ENCODE measurements at places on chromosomes 4 and X. TPM values are rescaled to one million over a fixed set of nuclear protein-coding genes. Genes with fewer than 3 reads are reported as not detected.

TGIF2LX gene
- total RNA-seq, result not detected

PPP4R3C gene
- not detected for total RNA-seq

ASMT gene
- total RNA-seq, result not detected

HGFAC gene
- 65.0 TPM for total RNA-seq

- no peaks in the 10 kb centered on the region for H3K36me3 ChIP-seq
- no peaks in the 10 kb centered on the region for H3K27me3 ChIP-seq
- H3K4me3 ChIP-seq, result no peak overlapping the region
Observed at GRCh38 chr4:152100379-152101201, 339.8 kb upstream of the GATB start.

DNA sequence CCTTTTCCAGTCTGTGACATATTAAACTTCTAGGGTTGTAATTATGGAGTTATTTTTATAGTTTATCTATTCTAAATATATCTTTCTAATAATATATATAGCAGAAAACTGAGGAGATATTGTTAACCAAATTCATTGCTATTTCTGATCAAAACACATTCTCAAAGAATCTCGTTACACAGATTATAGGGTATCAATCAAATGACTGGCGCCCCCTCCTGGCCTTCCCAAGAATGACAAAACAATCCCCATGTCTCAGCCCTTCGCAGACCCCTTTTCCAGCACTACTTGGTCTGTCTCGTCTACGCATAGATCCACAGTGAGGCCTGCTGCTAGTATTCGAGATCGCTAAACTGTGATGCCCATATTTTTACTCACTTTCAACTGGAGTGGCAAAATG lies 209.3 kb downstream of the GPC3 start:
- H3K36me3 ChIP-seq, result no peaks in the 10 kb centered on the region
- H3K4me3 ChIP-seq, result no peak overlapping the region
- DNase-seq, result no peak
- no peaks in the 10 kb centered on the region for H3K27me3 ChIP-seq
- H3K4me1 ChIP-seq, result no peaks in the 10 kb centered on the region

DNA sequence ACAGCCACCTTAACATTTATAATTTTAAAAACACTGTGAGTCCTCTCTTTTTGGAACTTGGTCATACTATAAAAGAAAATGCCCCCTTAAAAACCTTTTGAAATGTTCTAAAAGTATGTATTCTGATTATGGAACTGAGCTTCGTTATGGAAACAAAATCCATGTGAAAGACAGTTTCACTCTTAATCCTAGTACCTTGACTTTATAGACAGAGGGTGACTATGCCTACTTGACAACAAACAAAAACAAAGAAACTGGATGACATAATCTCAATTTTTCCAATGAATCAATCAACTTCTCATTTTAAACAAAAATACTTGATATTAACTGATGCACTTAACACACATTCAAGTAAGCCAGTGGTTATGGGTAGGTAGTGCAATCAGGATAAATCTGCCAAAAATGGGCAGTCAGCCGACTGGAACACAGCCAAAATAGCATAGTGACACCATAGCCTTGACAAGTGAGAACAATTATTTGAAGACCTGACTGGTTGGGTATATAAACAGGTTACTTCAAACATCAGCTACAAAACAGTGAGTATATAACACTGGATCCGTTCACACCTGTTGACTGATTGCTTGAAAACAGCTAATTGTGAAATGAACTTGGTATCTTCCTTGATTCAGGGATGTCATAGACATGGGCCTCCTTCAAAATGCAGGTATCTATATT lies 265.5 kb downstream of the PPP3CA start:
- no peaks in the 10 kb centered on the region for H3K36me3 ChIP-seq
- no peak overlapping the region for H3K4me3 ChIP-seq
- no peaks in the 10 kb centered on the region for H3K27me3 ChIP-seq
- peak overlapping the region; percentile 32 for H3K27ac ChIP-seq
- no peak for DNase-seq

DNA sequence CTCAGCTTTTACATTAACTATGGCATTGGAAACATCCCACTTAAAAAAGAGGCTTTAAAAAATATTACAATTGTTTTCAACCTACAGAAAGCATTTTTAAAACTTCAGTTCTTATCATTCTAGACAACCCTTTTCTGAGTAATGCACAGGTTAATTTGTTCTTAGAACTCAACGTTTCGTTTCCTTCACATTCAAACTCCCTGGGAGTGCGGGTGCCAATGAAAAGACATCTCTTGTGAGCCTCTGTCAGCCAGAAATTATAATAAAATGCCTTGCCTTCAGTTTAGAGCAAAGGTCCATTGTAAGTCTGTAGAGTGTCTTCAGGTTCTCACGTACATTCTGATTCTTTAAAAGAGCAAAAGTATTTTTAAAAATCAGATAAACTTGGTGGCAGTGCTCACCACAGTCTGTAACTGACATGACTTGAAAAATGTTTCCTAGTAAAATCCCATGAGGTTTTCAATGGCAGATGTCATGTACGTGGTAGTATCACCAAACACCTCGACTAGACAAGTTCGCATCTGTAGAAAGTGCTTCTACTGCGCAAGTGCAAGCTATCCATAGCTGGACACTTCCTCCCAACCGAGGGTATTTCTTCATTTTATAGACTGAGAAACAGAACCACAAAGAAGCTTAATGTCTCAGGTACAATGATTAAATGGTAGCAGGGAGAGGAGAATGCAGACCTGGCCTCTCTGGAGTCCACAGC lies 65.8 kb downstream of the HAUS3 start:
- no peak overlapping the region for H3K4me3 ChIP-seq
- no peaks in the 10 kb centered on the region for H3K27me3 ChIP-seq
- H3K4me1 ChIP-seq, result no peaks in the 10 kb centered on the region
- H3K27ac ChIP-seq, result no peak overlapping the region

DNA sequence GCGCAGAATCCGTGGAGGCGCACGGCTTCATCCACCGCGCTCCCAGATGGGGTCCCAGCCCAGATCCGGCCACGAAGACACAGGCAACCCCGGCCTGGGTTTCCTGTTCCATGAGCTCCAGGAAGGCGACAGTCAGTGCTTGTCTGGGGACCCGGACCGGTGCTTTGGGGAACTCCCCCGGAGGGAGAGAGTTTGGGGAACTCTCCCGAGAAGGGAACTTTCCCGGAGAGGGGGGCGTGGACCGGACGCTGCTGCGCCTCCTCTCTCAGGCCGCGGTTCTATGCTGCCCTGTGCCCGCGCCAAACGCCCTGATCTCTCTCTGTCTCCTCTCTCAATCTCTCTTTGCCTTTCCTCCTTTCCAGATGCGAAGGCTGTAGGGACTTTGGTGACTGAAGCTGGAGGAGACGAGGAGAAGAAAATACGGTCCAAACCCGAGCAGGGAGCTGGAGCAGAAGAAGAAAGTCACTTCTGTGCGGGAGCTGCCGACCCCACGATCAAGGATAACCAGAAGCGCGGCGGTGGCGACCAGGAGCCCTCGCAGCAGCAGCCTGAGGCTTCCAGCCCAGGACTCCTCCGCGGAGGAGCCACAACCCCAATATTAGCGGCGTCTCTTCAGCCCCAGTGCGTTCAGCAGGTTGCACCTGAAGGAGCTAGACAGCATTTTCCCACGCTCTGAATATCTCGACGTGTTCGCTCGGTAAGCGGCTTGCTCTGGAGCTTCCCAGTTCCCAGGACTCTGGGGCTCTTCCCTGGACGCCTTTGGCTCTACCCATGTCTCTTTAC lies 47.6 kb upstream of the NKAP start:
- no peaks in the 10 kb centered on the region for H3K36me3 ChIP-seq
- DNase-seq, result no peak

DNA sequence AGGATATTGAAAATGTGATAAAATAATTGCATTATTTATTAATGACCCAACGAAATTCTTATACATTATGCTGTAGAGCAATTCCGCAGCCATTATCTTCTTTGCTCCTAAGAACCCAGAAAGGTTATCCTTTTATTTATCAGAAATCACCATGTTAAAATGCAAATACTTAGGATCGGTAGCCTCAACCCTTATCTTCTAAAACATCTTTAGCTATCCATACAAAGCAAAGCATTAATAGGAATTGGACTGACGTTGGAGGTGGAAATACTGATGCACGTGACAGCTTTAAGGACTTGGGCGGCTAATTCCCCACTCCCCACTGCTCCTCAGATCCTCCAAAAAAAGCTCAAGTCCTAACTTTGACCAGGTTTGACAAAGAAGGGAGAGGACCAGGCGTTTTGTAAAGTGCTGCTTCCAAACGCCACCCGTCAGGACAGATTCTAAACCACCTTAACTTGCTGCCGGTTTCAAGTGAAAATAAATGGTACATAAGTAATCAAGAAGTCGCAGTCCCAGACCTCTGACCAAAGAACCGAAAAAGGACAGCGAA lies 539 bp upstream of the SPCS3 start:
- no peak for DNase-seq
- no peaks in the 10 kb centered on the region for H3K36me3 ChIP-seq
- no peaks in the 10 kb centered on the region for H3K27me3 ChIP-seq
- H3K4me1 ChIP-seq, result peaks cover 2% of the 10 kb centered on the region
- peak overlapping the region; percentile 95 for H3K27ac ChIP-seq
- H3K4me3 ChIP-seq, result peak overlapping the region; percentile 81

DNA sequence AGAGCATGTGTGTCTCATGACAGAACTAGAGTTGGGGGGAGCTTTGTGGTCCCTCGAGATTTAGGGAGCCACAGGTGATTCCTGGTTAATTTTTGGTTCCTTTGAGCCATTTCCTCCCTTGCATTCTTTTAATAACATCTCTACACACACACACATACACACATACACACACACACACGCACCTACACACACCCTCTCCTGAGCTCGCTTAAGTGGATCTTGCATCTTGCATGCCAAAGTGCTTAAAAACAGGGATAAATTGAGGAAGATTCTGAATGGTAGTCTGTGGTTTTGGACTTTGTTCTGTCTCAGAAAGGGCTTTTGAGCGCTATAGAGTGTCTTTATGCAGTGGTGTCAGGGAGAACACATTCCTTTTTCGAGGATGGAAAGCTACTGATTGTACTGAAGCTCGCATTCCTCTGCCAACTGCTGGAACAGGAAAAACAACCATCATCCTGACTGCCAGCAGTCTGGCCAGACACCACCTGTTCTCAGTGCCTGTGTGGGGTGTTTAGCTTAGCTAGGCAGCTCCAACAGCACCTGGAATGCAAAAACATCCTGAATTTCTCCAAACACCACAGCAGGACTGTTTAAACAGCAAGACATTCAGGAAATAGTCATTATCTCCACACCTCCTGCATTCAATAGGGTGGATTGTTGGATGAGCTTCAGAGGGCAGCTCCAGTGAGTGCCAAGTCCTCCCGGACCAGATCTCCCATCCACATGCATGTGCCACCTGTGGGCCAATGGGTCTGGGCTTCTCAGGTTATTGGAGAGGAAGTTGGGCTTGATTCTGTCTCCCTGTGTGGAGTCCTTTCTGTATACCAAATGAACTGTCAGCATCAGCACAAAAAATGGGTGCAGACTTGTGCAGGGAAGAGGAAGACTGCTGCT lies 21.9 kb upstream of the IGFBP7 start:
- no peak for DNase-seq
- no peaks in the 10 kb centered on the region for H3K27me3 ChIP-seq
- H3K36me3 ChIP-seq, result no peaks in the 10 kb centered on the region
- no peak overlapping the region for H3K27ac ChIP-seq
- H3K4me3 ChIP-seq, result no peak overlapping the region
- H3K4me1 ChIP-seq, result no peaks in the 10 kb centered on the region

GRCh38 chrX:110796407-110796697 lies 735 bp upstream of the CHRDL1 start:
- H3K27ac ChIP-seq, result no peak overlapping the region
- no peak for DNase-seq
- peaks cover 3% of the 10 kb centered on the region for H3K27me3 ChIP-seq
- peaks cover 4% of the 10 kb centered on the region for H3K4me1 ChIP-seq
- H3K36me3 ChIP-seq, result no peaks in the 10 kb centered on the region

DNA sequence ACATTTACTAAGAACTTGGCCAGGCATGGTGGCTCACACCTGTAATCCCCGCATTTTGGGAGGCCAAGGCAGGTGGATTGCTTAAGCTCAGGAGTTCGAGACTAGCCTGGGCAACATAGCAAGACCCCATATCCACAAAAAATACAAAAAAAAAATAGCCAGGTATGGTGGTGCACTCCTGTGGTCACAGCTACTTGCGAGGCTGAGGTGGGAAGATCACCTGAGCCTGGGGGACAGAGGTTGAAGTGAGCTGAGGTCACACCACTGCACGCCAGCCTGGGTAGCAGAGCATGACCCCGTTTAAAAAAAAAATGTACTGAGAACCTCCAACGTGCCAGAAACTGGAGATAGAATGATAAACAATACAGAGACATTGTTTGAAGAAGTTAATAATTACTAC lies 8.0 kb downstream of the OPRPN start:
- no peaks in the 10 kb centered on the region for H3K27me3 ChIP-seq
- no peak for DNase-seq
- no peak overlapping the region for H3K4me3 ChIP-seq
- no peaks in the 10 kb centered on the region for H3K36me3 ChIP-seq
- H3K4me1 ChIP-seq, result no peaks in the 10 kb centered on the region
